DMS153 (cell line): ENCODE measurements at places on chromosomes 7 and 10.

GRCh38 chr10:79938728-79939406 lies 10.0 kb downstream of the SFTPD start:
- DNase-seq: no peak

GRCh38 chr7:42227021-42227420 lies 10.0 kb downstream of the GLI3 start:
- no peak for DNase-seq

- no peak for DNase-seq
These were observed 3.9 kb downstream of the MPP7 start for GRCh38 chr10:28298951-28299350.

GRCh38 chr10:51881213-51881612 lies 181.8 kb upstream of the CSTF2T start:
- DNase-seq: no peak

- DNase-seq: peak; percentile 21
These were observed 189.4 kb downstream of the HDAC9 start for GRCh38 chr7:18684916-18685315.

DNA sequence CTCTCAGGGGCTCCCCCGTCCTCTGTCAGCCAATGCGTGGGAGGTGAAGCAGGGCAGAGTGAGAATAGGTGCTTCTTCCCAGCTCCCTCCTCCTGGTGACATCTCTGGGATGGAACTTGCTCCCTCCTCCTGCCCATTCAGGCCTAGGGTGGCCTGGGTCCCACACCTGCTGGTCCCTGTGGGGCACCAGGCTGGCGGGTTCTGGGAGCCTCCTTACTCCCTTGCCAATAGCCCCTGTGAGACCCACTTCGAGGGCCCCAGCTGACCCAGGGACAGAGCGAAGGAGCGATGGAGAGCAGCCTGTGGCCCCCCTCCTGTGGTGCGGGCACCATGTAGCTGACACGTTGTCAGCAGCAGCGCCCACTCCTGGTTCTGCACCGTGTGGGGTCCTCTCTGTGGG lies 512.6 kb downstream of the GLRX3 start:
- no peak for DNase-seq

DNA sequence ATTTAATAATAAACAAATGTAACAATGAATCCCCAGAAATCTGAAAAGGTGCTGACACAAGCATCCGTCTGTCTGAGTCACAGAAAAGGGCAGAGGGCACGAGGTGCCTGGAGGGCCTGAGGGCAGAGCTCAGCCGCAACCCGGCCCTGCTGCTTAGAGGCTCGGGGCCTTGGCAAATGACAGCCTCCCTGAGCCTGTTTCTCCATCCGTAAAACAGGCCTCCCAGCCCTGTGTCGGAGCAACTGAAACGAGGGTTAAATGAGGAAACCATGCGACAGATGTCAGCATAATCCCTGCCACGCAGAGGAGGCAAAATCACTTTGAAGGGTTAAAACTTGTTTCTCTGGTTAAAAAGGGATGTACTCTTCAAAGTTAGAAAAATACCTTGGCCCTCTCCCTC lies 24.9 kb downstream of the NUDT1 start:
- DNase-seq: no peak

DNA sequence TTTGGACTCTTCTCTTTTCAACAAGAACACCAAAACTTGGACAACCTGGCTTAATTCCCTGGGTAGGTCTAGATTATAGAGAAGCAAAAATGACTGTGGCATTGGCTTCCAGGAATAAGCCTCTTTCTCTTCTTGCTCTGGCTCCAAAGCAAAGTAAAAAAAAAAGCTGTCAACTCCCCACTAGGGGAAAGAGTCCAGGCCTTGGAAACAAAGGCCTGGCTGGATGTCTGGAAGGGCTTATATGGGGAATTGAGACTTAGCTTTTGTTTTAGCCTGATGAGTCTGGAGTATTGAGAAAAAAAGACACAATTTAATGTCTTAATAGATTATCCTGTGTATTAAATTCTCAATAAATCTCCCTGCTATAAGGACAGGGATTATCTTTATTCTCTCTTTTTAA lies 300.6 kb downstream of the SORCS3 start:
- DNase-seq: no peak

- DNase-seq: no peak
These were observed 323.6 kb downstream of the GFRA1 start for GRCh38 chr10:115949282-115949844.

- no peak for DNase-seq
These were observed 21.0 kb upstream of the RALA start for GRCh38 chr7:39602351-39602750.

- DNase-seq: no peak
These were observed 20.4 kb upstream of the INPP5F start for GRCh38 chr10:119705434-119705831.

DNA sequence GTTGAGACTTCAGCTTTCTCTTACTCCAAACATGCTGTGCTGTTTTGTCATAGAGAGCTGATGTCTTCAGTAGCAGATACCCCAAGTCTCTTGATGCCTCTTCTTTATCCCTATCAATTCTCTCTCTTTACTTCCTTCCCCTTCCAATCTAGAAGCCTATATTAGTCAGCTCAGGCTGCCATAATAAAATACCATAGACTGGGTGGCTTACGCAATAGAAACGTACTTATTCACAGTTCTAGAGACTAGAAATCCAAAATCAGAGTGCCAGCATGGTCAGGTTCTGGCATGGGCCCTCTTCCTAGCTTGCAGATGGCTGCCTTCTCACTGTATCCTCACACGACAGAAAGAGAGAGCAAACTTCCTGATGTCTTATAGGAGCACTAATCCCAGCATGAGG lies 9.0 kb upstream of the GARS1 start:
- DNase-seq: no peak

DNA sequence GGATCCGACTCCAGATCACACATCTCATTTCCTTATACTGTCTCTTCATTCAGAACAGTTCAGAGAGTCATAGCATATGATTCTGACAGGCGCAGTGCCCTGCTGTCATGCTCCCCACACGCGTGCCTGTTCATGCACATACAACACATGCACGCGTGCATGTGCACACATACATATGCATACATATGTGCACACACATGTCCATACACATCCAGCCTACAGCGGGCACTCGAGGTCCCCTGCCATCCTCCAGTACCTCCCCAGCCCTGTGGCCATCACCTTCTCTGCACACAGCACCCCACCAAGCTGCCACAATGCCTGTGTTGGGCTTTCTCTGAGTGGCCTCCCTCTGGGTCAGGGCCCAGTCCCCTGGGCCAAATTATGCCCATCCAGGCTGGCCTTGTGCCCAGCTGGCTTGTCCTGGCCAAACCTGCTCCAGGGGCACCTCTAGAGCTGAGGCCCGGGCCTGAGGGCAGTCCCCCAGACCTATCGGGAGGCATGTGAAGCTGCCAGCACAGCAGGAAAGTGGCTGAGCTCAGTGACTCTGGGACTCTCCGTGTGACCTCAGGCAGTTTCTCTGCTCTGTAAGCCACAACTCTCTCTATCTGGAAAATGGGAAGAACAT lies 49.4 kb upstream of the RET start:
- DNase-seq: no peak

DNA sequence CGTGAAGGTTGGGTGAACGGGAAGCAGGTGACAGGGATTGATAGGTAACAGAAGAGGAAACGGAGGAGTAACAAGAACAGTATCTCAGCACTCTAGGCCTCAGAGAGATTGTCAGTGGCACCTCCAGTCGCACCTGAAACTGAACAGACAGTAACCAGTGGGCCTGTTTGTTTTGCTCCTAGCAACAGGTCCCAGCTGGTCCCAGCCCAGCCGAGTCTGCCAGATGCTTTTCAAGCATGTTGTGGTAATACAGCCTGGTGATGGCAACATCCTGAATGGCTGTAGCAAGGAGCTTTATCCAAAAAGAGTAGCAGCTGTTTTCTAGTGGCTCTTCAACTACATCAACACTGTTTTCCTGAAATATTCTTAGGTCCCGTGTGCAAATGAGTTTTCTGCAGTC lies 4.7 kb downstream of the CACNB2 start:
- DNase-seq: peak; percentile 87

GRCh38 chr7:37408291-37409228 lies 40.1 kb downstream of the ELMO1 start:
- no peak for DNase-seq

DNA sequence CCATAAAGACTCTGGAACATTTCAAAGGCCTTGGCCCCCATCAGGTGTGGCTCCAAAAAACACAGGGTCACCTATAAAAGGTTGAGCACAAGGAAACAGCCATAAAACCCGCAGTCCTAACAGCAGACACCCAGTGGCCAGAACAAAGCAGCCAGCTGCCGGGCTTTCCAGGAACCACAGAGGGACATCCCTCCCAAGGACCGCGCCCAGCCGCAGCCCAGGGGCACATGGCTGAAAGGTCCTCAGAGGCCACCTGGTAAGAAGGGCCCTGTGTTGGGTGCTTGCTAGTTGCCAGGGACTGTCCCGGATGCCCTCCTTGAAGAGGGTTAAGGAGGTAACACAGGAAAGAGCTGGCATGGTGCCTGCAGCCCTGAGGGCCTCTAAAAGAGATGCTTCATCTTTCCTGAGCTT lies 32.7 kb downstream of the KCNMA1 start:
- DNase-seq: peak; percentile 68

DNA sequence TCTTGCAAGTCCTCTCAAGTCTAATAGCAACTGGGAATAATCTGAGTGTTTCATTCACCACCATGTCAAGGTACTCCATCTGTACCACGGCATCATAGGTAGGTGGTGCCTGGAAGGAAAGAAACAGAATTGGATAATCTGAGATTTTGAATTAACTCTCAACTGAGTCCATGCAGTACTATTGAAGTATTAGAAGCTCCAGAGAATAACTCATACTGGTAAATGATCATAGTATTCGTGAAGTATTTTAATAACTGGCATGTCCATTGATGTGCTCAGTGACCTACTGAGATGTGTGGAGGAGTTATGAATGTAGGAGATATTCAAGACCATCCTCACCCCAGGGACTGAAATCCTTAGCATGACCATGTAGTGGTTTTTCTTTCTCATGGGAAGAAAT lies 27.1 kb downstream of the CYP3A5 start:
- no peak for DNase-seq

DNA sequence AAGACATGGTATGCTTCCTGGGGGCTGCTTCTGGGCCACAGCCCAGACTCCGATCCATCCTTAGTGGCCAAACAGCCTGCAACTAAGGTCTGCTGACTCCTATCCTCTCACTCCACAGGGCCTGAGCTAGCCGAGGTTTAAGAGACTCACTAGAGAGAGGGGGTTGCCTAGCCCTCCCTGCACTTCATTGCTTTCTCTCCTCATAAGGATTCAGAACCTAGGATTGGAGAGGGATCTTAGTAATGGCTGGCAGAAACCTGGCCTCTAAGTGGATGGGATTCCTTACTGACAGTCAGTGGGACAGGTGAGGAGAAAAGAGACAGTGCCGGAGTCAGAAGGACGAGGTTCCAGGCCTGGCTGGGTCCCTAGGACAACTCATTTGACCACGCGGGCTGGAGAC lies 8.2 kb upstream of the DDIT4 start:
- no peak for DNase-seq

- DNase-seq: no peak
These were observed 173.3 kb upstream of the BET1 start for GRCh38 chr7:94177441-94177840.

GRCh38 chr10:86500846-86501245 lies 20.7 kb downstream of the WAPL start:
- DNase-seq: no peak

DNA sequence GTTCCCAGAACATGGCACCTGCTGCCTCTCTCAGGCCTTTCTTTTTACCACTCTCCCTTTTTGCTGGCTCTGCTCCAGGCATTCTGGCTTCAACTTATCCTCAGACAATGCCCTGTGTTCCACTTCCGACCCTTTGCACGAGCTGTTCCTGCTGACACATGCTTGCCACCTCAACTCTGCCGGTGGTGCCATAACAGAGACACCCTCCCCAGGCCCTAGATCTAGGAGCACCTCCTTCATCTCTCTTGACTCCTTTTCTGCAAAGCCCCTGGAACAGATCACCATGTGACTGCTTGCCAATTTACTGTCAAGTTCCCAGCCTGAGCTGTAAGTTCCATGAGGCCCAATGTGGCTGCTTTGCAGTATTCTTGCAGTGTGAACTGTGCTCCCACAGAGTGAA lies 256.0 kb upstream of the MKI67 start:
- DNase-seq: no peak

DNA sequence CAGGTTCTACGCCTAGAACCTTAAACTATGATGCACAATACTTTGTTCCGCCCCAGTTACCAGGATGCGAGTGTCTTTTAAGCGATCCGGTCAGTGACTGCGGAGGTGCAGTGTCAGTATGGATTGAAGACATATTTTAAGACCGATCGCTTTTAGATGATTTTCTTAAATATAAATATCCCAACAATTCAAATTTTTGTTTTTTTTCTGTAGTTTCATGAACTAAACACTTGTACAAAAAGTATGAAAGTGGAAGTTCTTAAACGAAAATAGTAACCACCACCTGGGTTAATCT lies 835 bp downstream of the COMMD3 start:
- DNase-seq: no peak

- DNase-seq: no peak
These were observed 44.4 kb downstream of the UNC5B start for GRCh38 chr10:71256661-71257318.

GRCh38 chr7:69959789-69960499 lies 361.7 kb downstream of the AUTS2 start:
- DNase-seq: no peak

- no peak for DNase-seq
These were observed 84.2 kb upstream of the FRMD4A start for GRCh38 chr10:14414901-14415300.

DNA sequence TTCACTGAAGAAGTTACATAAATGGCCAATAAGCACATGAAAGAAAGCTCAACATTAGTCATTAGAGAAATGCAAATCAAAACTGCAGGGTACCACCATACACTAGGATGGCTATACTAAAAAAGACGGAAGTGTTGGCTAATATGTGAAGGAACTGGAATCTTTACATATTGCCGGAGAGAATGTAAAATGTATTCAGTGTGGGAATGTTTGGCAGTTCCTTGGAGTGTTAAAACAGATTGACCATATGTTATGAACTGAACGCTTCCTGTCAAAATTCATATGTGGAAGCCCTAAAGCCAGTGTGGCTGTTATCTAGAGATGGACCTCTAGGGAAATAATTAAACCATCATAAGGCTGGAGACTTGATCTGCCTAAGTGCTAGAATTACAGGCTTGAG lies 33.1 kb downstream of the SUV39H2 start:
- DNase-seq: no peak

GRCh38 chr7:88391247-88391646 lies 84.6 kb upstream of the STEAP4 start:
- no peak for DNase-seq

DNA sequence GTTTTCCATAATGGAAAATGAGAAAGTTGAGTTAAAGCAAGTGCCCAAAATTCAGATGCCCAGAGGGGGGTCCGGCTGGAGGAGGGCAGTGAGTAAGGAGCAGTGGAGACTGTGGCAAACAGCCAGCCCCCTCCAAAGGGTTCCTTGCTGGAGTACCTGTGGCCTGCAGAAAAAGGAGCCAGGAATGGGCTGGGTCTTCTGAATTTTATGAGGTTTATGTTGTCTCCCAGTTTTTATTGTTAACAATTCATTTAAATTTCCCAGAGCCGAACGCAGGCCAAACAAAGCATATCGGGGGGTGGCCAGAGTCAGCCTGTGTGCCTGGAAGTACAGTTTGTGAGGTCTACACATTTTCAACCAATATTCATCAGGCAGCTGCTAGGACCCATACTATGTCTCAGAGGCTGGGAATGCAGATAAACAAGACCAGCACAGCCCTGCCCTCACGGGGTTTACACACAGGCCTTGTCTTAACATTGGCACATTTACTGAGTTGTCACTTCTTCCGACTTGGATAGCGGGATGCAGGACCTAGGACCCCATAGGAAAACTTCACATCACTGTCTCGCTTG lies 12.9 kb upstream of the CSGALNACT2 start:
- DNase-seq: no peak

GRCh38 chr10:98745645-98746044 lies 298.9 kb upstream of the HPS1 start:
- DNase-seq: no peak
